ENCODE measurements at places on chromosomes 1 and 21. TPM values are rescaled to one million over a fixed set of nuclear protein-coding genes. Genes with fewer than 3 reads are reported as not detected.

CLCA2 gene
- total RNA-seq = not detected

OR6N1 gene
- not detected for total RNA-seq

REN gene
- not detected for total RNA-seq

FRRS1 gene
- total RNA-seq = 1.2 TPM

C1orf87 gene
- total RNA-seq = not detected

IFI16 gene
- total RNA-seq = 145 TPM

KCNE2 gene
- total RNA-seq = not detected

ARHGEF16 gene
- total RNA-seq = not detected

CTSE gene
- not detected for total RNA-seq

AADACL3 gene
- total RNA-seq = not detected

TMEM52 gene
- 0.51 TPM for total RNA-seq

GPR52 gene
- total RNA-seq = 7.7 TPM

C1orf116 gene
- total RNA-seq = 0.09 TPM

DMRTA2 gene
- total RNA-seq = not detected

PSEN2 gene
- total RNA-seq = 13.4 TPM

OR2L5 gene
- not detected for total RNA-seq

BCL10 gene
- total RNA-seq = 52.5 TPM

LCE2C gene
- not detected for total RNA-seq

CFAP74 gene
- total RNA-seq = not detected

NCAM2 gene
- total RNA-seq = not detected

FTCD gene
- total RNA-seq = 0.73 TPM

ATAD3C gene
- total RNA-seq = 0.86 TPM

TMOD4 gene
- total RNA-seq = 3.8 TPM

LCE3E gene
- total RNA-seq = not detected

CHI3L1 gene
- total RNA-seq = not detected

SLAMF7 gene
- total RNA-seq = 119 TPM

TMCO4 gene
- total RNA-seq = 23.4 TPM

NUP210L gene
- total RNA-seq = 0.22 TPM

FCRLA gene
- total RNA-seq = 175 TPM

PTPN7 gene
- 29.4 TPM for total RNA-seq

LYPD8 gene
- not detected for total RNA-seq

CHD5 gene
- total RNA-seq = 0.49 TPM

LRRC7 gene
- total RNA-seq = not detected

EXOSC10 gene
- total RNA-seq = 89.3 TPM

GCSAML gene
- not detected for total RNA-seq

GPATCH4 gene
- total RNA-seq = 71.8 TPM

NOTCH2NLA gene
- 75.4 TPM for total RNA-seq

C1orf115 gene
- 20.0 TPM for total RNA-seq

SLC35F3 gene
- not detected for total RNA-seq

CACNA1S gene
- total RNA-seq = not detected

LORICRIN gene
- total RNA-seq = 0.59 TPM

Measured in activated B cell treated with CpG ODN at 0.5 μM for 24 hours (primary cell).